Activated naive CD4-positive, alpha-beta T cell (primary cell): ENCODE measurements at places on chromosomes 1 and 21.

DNA sequence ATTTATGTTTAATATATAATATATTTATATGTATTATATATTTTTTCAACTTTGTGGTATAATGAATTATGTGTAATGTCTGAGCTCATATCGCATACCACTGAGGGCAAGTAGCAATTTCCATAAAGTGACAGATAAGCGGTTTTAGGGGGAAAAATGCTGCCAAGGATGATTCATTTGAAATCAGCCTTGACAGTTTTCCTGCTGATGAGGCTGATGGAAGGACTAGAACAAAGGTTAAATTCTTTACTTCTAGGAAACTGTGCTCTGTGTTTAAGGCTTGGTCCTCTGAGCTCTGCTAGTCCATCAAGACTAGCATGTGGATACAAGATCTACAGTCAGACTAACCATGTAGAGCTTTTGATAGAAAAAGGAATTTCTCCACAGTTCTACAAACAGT lies 19.3 kb upstream of the DDAH1 start:
- DNase-seq: no peak

- no peak for DNase-seq
These were observed 53.4 kb upstream of the RGS21 start for GRCh38 chr1:192263436-192263835.

GRCh38 chr1:90114521-90115141 lies 119.7 kb downstream of the ZNF326 start:
- DNase-seq: no peak

GRCh38 chr21:14841511-14842472 lies 223.0 kb downstream of the NRIP1 start:
- no peak for DNase-seq

GRCh38 chr1:2126331-2127186 lies 68.0 kb downstream of the FAAP20 start:
- no peak for DNase-seq

DNA sequence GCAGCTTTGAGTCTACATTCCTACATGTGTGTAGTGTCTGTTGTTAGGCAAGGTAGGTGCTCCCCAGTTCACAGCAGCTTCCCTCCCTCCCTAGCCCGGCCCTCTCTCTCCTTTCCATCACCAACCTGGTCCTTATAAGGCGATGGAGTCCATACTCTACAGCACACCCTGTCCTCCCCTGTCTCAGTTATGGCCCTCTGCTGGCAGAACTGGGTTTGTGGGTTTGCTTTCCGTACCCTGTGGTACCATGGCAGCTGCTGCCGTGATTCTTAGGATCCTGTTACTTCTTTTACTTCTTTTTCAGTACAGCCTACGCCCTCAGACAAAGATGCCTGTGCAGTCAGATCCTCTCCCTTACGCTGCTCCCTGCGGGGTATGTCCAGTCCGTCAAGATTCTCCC lies 31.7 kb downstream of the AK5 start:
- DNase-seq: peak; percentile 35

GRCh38 chr1:84278905-84279304 lies 22.6 kb upstream of the SAMD13 start:
- no peak for DNase-seq

- DNase-seq: no peak
These were observed 65.6 kb downstream of the HHAT start for GRCh38 chr1:210394281-210394821.

GRCh38 chr1:185559684-185560331 lies 174.4 kb upstream of the HMCN1 start:
- no peak for DNase-seq

GRCh38 chr1:109133815-109134214 lies 19.9 kb downstream of the ELAPOR1 start:
- no peak for DNase-seq

DNA sequence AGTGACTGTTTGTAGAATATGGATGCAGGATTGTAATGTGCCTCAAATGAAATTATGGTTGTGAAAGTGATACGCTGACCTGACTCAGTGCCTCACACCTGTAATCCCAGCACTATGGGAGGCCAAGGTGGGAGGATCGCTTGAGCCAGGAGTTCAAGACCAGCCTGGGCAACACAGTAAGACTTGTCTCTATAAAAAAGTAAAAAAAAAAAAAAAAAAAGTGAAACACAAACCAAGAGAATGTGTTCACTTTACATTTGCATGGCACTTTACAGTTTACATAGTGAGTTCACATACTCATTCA lies 2.0 kb downstream of the CAPN2 start:
- DNase-seq: no peak

GRCh38 chr21:32682696-32683474 lies 44.9 kb downstream of the SYNJ1 start:
- no peak for DNase-seq

GRCh38 chr21:26070822-26071425 lies 99.6 kb downstream of the APP start:
- peak; percentile 2 for DNase-seq

DNA sequence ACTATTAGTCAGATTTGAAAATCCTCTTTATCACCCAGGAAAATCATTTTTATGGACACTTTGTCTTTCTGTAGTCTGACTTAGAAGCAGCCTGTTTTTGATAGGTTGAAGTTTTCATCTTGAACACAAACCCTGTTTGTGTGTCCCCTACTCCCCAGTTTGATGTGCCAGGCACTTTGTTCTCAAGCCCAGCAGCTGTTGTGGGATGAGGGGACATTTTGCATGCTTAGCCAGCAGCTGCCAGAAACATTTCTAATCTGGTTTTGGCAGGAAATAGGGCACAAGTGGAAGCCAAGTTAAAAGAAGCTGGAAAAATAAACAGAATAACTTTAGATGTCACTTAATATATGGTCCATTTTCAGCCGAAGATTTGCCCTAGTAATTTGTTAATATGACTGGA lies 29.9 kb downstream of the ACTN2 start:
- no peak for DNase-seq

GRCh38 chr1:21702780-21703179 lies 33.6 kb upstream of the RAP1GAP start:
- DNase-seq: no peak

- DNase-seq: no peak
These were observed 3.5 kb downstream of the SIPA1L2 start for GRCh38 chr1:232626452-232626851.

DNA sequence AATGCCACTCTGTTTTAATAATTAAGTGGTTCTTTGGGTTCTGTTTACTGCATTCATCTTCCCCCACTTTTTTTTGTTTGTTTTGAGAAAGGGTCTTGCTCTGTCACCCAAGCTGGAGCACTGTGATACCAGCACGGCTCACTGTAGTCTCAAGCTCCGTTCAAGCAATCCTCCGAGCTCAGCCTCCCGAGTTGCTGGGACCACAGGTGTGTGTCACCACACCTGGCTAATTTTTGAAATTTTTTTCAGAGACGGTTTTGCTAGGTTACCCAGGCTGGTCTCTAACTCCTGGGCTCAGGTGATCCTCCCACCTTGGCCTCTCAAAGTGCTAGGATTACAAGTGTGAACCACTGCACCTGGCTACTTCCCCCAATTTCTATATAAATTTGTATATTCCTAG lies 29.3 kb downstream of the KPNA6 start:
- DNase-seq: no peak

GRCh38 chr1:9670085-9670484 lies 18.6 kb downstream of the PIK3CD start:
- DNase-seq: no peak

GRCh38 chr1:199463521-199464127 lies 563.9 kb upstream of the NR5A2 start:
- no peak for DNase-seq

- DNase-seq: peak; percentile 10
These were observed 8.0 kb upstream of the PLCH2 start for GRCh38 chr1:2468041-2468472.

GRCh38 chr1:2443277-2444137 lies 31.1 kb upstream of the PEX10 start:
- DNase-seq: no peak

- no peak for DNase-seq
These were observed 7.9 kb upstream of the SRP9 start for GRCh38 chr1:225769687-225770086.

DNA sequence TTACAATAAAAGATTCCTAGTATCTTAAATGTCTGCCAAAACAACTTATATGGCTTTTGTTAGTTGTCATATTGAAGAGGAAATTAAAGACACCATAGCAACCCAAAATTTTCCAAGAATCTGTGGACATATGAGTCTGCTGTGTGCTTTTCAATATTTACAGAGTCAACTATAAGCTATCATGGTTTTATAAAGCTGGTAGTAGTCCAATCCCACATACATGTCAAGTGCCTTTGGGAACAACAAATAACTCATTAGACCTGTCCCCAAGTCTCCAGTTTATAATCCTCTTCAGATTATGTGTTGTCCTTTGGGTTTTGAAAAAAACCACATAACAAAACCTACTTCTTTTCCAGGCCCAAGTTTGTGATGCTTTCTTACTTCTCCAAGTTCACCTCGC lies 293.8 kb upstream of the USP25 start:
- DNase-seq: no peak

DNA sequence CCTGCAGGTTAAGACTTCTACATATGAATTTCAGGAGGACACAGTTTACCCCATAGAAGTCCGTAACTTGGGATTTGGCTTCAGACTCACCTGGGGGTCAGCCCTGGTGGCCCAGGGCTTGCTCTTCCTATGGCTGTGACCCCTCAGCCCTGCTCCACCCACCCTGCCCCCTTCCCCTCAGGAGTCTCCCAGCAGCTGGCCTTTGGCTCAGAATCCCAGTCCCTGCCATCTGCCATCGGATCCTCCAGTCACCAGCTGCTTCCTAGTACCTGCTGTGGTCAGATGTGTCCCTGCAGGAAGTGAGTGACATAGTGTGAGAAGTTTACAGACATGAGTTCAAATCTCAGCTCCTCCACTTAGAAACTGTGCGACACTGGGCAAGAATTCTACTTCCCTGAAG lies 332.6 kb downstream of the NPHP4 start:
- no peak for DNase-seq

DNA sequence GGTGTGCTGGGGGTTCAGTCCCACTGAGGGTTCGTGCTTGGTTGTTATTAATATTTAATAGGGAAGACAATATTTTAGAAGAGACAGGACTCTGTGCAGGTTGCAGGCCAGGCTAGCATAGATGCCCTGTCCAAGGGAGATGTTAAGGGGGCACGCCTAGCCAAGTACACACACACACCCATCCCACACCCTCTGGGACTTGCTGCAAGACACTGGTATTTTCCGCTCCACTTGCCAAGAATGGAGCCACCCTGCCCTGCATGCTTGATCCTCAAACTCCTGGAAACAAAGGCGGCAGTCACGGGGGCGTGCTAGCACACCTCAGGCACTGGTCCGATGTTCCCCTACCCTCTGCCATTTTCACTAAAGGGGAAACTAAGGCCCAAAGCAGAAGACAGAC lies 99.1 kb downstream of the MRPL37 start:
- DNase-seq: no peak

- DNase-seq: no peak
These were observed 56.8 kb downstream of the RPRD2 start for GRCh38 chr1:150420560-150421265.

DNA sequence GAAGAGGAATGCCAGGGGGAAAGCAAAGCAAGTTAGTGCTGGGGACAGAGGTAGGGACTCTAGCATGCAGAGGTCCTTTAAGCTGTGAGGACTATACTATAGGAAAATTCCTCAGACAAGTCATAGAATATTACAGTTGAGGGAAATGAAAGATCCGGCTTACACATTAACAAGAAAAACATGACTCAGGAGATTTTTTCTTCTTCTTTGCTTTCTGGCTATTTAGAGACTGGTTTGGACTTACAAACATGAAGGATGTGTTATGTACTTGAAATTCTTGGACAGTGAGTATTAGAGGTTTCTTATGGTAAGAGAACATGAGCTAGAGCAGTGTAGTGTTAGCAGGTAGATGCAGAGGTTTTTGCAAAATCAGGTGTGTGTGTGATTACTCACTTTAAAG lies 24.9 kb downstream of the USP25 start:
- no peak for DNase-seq

DNA sequence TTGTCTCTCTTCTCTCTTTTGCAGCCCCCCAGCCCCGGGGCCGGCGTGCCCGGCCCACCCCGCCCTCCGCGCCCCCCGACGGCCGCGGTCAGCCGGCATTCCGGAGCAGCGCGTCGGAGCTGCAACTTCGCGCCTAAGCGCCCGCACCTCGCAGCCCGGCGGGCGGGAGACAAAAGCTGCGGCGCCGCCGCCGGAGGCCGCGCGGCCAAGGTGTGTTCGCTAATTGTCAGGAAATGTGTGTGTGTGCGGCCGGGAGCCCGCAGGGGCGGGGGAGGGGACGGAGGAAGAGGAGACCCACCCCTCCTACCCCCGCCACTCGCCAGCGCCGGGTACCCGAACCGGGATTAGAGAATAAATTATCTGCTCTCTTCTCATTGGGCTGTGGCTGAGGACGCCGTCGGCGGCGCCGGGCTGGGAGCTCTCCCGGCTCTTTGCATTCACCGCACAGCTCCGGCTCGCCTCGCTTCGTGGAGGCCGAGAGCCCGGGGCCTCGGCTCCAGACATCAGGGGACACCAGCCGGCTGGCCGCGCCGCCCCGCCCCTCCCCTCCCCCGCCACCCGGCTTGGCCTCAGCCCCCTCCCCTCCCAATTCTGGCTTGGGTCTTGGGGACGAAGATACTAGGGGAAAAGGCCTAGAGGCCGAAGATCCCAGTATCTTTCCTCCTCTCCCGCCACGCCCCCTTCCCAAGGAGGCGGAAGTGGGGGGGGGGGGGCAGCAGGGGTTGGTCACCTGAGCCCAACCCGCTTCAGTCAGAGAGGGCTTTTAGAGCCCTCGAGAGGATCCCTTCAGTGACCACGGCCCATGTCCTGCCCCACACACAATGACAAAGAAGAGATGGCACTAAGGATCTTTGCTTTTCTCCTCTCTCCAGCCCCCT lies 1.3 kb upstream of the BLACAT1 start:
- DNase-seq: no peak

DNA sequence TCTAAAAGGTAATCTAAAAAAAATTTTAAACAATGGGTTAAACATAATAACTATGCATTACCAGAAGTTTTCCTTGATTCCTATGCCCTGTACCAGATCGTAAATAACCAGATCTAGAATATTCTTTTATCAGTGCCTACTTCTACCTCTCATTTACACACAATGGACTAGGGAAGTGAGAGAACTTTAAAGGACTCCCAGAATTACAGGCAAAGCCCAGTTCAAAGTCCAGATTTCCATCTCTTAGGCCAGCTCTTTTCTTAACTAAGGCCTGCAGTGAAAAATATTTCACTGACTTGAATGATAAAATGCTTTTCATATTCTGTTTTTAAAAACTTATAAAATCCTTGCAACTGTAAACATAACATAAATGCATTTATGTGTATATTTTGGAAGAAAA lies 32.6 kb downstream of the ESRRG start:
- no peak for DNase-seq
